ENCODE measurements at places on chromosomes 5 and 9. TPM values are rescaled to one million over a fixed set of nuclear protein-coding genes. Genes with fewer than 3 reads are reported as not detected.

- DNase-seq = no peak
Measured at GRCh38 chr5:11182441-11183080, 421.5 kb upstream of the DAP start.

GRCh38 chr9:129483415-129484351 is 137.2 kb downstream of the C9orf50 start:
- DNase-seq = peak; percentile 91

DNA sequence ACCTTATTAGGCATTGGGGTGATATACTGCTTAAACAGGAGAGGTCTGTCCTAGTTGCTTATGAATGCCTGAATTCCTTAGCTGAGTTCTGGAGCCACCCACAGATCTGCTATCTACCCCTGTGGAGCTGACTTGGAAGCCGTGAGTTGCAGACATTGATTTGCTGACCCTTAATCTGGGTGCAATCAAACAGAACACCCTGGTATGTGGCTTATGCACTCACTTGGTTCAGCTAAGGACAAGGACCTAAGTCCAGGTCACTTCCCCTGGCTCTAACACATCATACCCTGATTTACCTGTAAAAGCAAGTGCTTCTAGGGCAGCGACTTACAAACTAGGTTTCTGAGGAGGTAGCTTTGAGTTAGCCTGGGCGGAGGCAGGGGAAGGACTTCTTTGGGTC is 41.6 kb upstream of the TLR4 start:
- DNase-seq = no peak

DNA sequence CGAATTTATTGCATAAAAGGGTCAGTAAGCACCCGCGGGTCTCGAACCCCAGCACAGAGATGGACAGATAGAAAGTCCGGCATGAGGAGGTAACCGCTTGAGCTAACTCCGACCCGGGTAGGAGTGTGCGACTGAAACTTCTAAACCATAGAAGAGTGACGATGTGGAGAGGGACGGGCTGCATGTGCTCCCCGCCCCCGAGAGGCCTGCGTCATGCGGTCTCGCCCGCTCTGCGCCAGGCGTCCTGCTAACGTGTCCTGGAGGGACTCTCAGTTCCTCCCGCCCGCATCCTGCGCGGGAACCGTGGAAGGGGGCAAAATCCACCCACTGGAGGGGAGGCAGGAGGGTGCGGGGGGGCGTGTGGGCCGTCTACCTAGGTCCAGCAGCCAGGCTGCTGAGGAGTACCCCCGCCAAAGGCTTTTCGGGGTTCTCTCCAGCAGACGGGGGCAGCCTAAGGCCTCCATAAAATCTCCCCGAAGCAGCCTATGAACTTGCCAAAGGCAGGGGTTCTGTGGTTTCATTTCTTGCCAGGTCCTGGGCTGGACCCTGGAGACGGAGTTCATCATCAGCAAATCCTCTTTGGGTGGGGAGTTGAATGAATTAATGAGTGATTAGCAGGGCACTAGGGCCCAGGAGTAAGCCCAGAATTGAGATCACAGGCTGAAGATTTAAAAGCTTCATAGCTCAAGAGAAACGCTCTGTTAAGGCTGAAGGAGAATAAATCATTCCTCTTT is 51.9 kb downstream of the TGFBI start:
- DNase-seq = peak; percentile 95

Gene IFNK
- total RNA-seq = not detected

DNA sequence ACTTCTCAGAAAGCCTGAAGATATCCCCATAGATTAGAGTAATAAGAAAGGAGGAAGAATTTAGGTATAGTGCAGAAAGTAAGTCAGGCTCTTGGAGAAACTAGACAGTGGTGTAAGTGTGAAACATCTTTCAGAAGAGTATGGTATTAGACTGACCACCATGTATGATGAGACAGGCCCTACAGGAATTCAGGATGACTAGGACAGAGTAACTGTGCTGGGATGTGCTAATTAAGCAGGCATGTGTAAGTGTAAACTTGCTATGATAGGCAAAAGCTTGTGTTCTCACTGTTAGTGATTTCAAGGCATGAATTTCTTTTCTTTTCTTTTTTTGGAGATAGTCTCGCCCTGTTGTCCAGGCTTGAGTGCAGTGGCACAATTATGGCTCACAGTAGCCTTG is 70.8 kb downstream of the RAB24 start:
- no peak for DNase-seq

Measured in Right ventricle myocardium superior (tissue), 1 donor.